ENCODE measurements at places on chromosomes 2 and 18. TPM values are rescaled to one million over a fixed set of nuclear protein-coding genes. Genes with fewer than 3 reads are reported as not detected.

ZNF236 gene
- polyA plus RNA-seq: 3.4 TPM

CNOT9 gene
- 33.1 TPM for polyA plus RNA-seq

RGPD5 gene
- 2.5 TPM for polyA plus RNA-seq

CFAP53 gene
- polyA plus RNA-seq: 0.12 TPM

STAT4 gene
- polyA plus RNA-seq: 0.47 TPM

SCN7A gene
- polyA plus RNA-seq: 0.39 TPM

SPP2 gene
- polyA plus RNA-seq: not detected

TEX44 gene
- polyA plus RNA-seq: not detected

CRYBA2 gene
- not detected for polyA plus RNA-seq

MAPK4 gene
- polyA plus RNA-seq: not detected

KATNAL2 gene
- 2.3 TPM for polyA plus RNA-seq

DNA sequence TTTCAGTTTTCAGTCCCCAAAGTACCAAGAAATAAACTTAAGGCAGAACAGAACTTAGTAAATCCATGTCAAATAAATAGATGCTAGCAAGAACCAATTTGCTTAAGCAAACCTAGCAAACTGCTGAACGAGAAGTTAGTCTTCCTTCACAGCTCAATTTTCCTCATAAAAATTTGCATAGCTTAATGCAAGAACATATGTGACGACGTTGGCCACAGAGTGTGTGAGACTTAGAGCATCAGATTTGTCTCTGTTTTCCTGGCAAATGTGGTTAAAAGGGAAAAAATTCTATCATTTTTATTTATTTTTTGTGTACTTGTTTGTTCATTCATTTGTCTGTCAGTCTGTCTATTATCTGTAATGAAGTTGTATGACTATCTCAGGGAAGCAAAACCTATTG is 485.7 kb downstream of the THSD7B start:
- DNase-seq: no peak
- no peaks in the 10 kb centered on the region for H3K36me3 ChIP-seq
- H3K4me1 ChIP-seq: no peaks in the 10 kb centered on the region
- H3K4me3 ChIP-seq: no peak overlapping the region
- H3K27ac ChIP-seq: no peak overlapping the region

- H3K4me1 ChIP-seq: 0 out of 2 replicates have a peak, but pooled peaks cover 2% of the 10 kb centered on the region
- no peaks in the 10 kb centered on the region for H3K27me3 ChIP-seq
- H3K36me3 ChIP-seq: no peaks in the 10 kb centered on the region
- no peak overlapping the region for H3K4me3 ChIP-seq
Observed at GRCh38 chr2:61762292-61762691, 91.6 kb downstream of the FAM161A start.

GRCh38 chr2:154392256-154392655 is 306.2 kb upstream of the KCNJ3 start:
- H3K36me3 ChIP-seq: no peaks in the 10 kb centered on the region
- H3K4me3 ChIP-seq: no peak overlapping the region
- H3K27me3 ChIP-seq: no peaks in the 10 kb centered on the region
- H3K4me1 ChIP-seq: no peaks in the 10 kb centered on the region
- H3K27ac ChIP-seq: no peak overlapping the region

DNA sequence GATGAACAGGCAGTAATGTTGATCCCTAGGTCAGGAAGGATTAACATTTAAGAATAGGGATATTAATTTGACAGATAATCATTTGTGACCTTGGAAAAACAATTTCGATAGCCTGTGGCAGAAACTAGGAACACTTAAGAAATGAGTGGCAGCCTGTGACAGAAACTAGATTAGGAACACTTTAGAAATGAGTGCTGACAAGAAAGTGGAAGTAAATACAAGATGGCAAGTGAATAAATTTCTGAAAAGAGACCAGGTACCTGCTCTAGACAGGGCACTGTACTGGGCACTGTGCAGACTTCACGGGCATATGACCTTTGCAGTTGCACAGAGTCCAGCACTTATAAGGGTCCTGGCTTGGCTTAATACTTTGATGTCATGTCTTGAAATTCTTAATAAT is 5.5 kb upstream of the HNRNPA3 start:
- H3K4me3 ChIP-seq: no peak overlapping the region
- no peak for DNase-seq
- H3K27ac ChIP-seq: no peak overlapping the region

GRCh38 chr2:99336804-99337112 is 431 bp upstream of the EIF5B start:
- no peak for DNase-seq
- H3K4me3 ChIP-seq: peak overlapping the region; percentile 69
- H3K36me3 ChIP-seq: peaks cover 6% of the 10 kb centered on the region
- H3K27ac ChIP-seq: peak overlapping the region; percentile 75
- H3K27me3 ChIP-seq: no peaks in the 10 kb centered on the region

DNA sequence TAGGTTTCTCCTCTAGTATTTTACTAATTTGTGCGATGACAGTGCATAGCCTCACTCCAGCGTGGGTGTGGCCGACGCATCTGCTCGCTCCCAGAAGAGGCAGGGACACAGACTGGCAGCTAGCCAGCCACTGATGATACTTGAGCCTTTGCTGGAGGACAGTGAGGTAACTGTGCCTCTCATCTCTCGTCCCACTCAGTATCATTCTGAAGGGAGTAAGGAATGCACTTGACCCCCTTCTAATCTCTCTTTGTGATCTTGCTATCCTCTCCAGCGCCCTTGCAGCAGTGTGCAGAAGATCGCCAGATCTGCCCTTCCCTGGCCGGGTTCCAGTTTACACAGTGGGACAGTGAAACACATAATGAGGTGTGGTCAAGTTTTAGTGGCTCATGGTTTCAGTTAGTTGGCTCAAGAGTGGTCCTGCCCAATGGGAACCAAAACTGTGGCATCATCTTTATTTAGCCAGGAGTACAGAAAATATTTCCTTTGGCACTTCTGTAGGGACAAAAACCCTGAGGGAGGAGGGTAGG is 17.5 kb downstream of the NCAPH start:
- no peak overlapping the region for H3K27ac ChIP-seq
- no peak for DNase-seq
- peaks cover 7% of the 10 kb centered on the region for H3K36me3 ChIP-seq
- H3K27me3 ChIP-seq: no peaks in the 10 kb centered on the region

DNA sequence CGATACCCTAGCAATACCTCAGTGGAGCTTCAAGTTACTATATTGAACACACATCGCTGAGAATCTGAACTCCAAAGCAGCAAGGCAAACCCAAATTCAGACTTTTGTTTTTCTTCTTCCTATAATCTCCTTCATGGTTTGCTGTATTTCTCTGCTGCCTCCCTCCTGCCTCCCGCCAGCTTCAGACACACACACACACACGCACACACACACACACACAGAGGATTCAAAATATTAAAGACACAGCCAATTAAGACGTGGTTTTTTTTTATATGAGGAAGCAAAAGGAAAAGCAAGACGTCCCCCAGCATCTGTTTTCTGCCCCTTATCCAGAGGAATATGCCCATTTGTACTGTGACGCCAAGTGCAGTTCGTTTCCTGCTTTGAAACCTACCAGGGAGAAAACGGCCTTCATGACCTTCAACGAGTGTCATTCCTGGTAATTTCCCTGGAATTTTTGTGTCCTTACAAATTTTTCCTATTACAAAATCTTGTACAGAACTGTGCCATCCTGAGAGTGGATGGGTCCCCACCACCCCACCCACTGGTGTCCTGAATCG is 547.9 kb upstream of the ID2 start:
- H3K36me3 ChIP-seq: no peaks in the 10 kb centered on the region
- no peak for DNase-seq
- no peak overlapping the region for H3K27ac ChIP-seq
- no peaks in the 10 kb centered on the region for H3K4me1 ChIP-seq

DNA sequence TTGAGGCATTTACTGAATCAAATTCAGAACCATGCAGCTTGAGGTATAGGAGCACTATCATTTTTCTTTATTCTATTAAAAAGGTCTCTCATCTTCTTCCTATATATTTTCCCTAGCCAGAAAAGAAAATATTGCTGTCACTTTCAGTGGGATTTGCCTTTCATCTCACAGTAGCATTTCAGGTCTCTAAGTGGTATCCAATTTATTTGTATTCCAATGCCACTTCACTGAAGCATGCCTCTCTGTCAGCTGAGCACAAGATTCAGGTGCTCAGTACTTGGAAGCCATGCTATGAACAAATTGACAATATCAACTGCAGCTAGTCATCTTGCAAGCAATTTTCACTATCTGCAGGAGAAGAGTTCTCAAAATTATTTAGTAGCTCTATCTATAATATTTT is 457.2 kb upstream of the SLC39A10 start:
- H3K4me1 ChIP-seq: no peaks in the 10 kb centered on the region
- no peaks in the 10 kb centered on the region for H3K27me3 ChIP-seq
- H3K4me3 ChIP-seq: no peak overlapping the region
- no peak overlapping the region for H3K27ac ChIP-seq
- no peaks in the 10 kb centered on the region for H3K36me3 ChIP-seq

GRCh38 chr2:193114827-193115226 is 920.1 kb upstream of the TMEFF2 start:
- no peaks in the 10 kb centered on the region for H3K36me3 ChIP-seq
- no peaks in the 10 kb centered on the region for H3K27me3 ChIP-seq
- H3K4me3 ChIP-seq: no peak overlapping the region
- no peaks in the 10 kb centered on the region for H3K4me1 ChIP-seq

- no peaks in the 10 kb centered on the region for H3K27me3 ChIP-seq
- no peak overlapping the region for H3K4me3 ChIP-seq
- H3K4me1 ChIP-seq: no peaks in the 10 kb centered on the region
- H3K27ac ChIP-seq: no peak overlapping the region
- no peaks in the 10 kb centered on the region for H3K36me3 ChIP-seq
Observed at GRCh38 chr2:56687169-56687568, 503.4 kb downstream of the CCDC85A start.

DNA sequence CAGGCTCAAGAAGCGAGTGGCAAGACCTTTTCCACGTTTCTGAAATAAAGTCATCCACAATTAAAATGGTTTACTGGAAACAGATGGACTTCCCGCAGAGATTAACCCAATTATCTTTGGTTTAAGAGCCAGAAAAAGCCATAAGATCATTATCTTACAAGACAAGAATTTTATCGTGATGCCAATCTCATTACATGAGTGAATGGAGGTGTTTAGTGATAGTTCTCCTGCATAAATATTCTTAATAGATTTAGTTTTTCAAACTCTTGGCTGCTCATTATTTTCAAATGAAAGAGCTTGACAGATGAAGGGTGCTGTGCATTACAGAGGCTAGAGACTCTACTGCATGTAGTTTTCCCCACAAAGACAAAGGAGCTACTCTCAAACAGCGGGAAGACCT is 1028.4 kb upstream of the PIK3C3 start:
- H3K4me3 ChIP-seq: no peak overlapping the region
- H3K27ac ChIP-seq: no peak overlapping the region
- H3K36me3 ChIP-seq: no peaks in the 10 kb centered on the region
- no peaks in the 10 kb centered on the region for H3K4me1 ChIP-seq
- no peaks in the 10 kb centered on the region for H3K27me3 ChIP-seq

DNA sequence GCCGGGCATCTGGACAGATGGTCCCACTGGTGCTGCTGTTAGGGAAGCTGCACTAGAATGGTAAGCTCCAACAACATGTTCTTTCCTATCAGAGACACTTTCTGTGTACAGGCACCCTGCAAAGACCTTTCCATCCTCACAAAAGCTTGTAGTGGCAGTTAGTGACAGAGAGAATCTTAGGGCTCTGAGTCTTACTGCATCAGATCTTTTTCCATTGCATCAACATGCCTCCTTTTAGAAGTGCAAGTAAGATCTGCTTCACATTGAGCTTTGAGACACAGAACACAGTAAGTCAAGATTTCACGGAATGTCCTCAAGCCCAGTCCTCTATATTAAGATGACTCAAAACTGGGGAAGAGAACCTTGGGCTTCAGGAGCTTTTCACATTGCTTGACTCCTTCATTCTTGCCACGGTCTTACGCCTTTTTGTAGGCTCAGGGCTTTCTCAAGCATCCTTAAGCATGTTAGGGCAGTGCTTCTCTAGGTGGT is 52.6 kb downstream of the ARL4C start:
- no peak overlapping the region for H3K4me3 ChIP-seq
- peak; percentile 21 for DNase-seq
- no peaks in the 10 kb centered on the region for H3K27me3 ChIP-seq
- H3K36me3 ChIP-seq: no peaks in the 10 kb centered on the region
- H3K4me1 ChIP-seq: peaks cover 17% of the 10 kb centered on the region
- peak overlapping the region; percentile 79 for H3K27ac ChIP-seq

GRCh38 chr18:8107426-8107825 is 501.8 kb upstream of the RAB12 start:
- H3K4me1 ChIP-seq: no peaks in the 10 kb centered on the region
- no peak overlapping the region for H3K27ac ChIP-seq
- DNase-seq: no peak

DNA sequence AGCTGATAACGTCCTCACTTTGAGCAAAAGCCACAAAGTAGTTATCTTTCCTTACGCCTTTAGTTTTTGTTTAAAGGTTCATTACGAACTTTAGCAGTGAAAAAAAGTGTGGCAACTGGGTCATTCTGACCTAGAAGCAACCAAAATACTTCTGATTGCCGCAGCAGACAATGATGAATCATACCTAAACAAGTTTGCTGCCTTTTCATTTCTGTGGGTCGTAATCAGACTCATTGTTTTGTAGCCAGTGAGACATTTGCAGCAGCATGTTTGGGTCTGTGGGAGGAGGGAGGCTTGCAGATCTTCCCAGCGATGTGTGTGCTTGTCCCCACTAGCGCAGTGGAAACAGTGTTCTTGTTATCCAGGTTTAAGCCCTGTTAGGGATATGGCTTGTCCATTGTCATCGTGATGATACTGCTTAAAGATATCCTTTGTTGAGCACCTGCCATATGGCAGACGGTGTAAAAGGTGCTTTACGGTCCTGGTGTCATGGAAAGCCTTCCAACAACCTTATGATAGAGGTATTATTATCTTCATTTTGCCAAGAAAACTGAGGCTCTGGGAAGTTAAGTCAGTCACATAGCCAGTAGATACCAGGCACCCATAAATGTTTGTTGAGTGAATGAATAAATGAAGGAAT is 1.3 kb upstream of the GREB1 start:
- no peak overlapping the region for H3K4me3 ChIP-seq
- H3K36me3 ChIP-seq: no peaks in the 10 kb centered on the region
- H3K4me1 ChIP-seq: no peaks in the 10 kb centered on the region
- DNase-seq: peak; percentile 24
- H3K27ac ChIP-seq: no peak overlapping the region

DNA sequence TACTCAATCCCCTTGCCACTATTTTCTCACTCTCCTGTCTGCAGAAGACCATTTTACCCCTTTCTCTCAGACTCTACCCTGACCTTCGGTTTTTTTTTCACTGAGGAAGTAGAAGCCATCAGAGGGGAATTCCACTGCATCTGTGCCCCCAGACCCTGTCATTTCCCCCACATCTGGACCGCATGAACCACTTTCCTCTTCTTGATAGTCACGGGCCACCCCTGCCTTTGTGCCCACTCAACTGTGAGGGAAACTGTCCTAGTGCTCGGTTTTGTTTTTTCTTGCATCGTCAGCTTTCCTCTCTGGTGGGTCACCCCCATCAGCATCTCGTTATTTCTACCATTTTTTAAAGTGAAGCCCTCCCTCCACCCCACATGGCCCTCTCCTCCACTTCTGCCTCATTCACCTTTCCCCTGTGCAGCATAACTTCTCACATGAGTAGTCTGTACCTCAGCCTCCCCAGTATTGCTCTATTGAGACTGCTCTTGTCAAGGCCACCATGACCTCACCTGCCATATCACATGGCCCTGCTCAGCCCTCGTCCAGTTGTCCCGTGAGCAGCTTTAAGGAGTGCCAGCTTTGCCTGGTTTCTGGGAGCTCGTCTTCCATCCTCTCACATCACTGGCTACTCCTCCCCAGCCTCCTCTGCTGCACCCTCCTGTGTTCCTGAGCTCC is 32.4 kb downstream of the TMEM87B start:
- H3K27me3 ChIP-seq: no peaks in the 10 kb centered on the region
- H3K4me1 ChIP-seq: peaks cover 7% of the 10 kb centered on the region
- peaks cover 61% of the 10 kb centered on the region for H3K36me3 ChIP-seq
- no peak overlapping the region for H3K4me3 ChIP-seq
- no peak for DNase-seq
- no peak overlapping the region for H3K27ac ChIP-seq

Measured in IMR-90 (cell line).